Spleen (tissue), 13 donors: ENCODE measurements at places on chromosomes 4 and X. TPM values are rescaled to one million over a fixed set of nuclear protein-coding genes. Genes with fewer than 3 reads are reported as not detected.

DNA sequence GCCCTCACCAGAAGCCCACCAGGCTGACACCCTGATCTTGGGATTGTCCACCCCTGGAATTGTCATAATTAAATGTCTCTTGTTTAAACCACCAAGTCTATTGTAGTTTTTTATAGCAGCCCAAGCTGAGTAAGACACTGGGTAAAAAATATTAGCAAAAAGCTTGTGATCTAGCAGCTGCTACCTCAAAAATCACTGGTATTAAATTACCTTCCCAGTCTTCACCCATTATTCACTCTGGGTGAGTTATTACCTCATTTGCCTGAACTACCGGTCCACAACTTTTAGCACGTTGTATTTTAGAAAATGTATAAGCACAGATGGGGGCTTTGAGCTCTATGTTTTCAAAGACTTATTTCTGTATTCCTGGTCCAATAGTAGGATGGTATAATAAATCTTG is 12.0 kb upstream of the TRIM61 start:
- DNase-seq = no peak

DNA sequence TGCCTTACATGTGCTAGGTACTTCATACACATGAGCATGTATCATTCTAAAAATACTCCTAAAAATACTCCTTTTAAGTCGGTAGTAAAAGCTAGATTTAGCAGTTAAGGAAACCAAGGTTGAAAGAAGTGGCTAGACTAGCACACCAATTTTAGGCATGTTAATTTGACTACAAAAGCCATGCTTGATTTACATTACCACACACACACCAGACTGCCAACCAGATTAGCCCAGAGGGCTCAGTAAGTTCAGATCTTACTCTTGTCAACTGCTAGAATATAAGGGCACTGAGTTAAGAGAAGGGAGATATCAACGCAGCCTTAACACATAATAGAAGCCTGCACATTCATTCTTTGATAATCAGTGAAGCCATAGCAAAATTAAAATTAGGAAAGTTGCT is 117.9 kb downstream of the MID1IP1 start:
- no peak for DNase-seq

DNA sequence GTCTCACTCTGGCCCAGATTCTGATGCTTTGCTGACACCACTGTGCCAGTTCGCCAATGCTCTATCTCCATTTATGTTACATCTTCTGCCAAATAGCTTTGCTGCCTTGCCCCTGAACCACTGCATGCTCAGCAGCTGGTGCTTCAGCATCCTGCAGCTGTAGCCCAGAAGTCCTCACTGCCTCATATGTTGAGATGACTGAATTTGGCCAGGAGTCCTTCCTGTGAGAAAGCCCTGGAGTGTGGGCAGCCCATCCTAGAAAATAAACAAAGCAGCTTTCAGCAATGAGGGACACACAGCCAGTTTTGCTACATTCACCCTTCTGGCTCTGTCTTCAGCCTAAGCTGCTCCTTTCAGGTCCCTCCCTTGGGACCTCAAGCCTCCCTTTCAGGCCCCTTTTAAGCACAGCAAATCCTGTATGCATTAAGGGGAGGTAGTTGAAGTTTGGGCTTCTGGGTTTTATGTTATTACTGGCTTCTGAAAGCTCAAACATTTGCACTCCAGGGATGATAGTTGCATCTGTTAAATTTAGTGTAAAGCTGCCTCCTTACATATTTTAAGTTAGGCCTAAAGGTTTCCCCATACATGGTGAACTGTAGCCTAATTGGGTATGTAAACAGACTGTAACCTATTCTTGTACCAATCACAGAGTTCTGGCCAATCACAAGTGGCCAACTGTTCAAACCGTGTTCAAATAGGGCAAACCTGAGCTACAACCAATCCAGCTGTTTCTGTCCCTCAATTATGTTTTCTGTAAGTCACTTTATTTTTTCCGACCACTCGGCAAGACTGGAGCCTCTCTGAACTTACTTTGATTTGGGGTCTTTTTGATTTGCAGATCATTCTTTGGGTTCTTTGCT is 2.1 kb upstream of the TMEM165 start:
- DNase-seq = no peak

DNA sequence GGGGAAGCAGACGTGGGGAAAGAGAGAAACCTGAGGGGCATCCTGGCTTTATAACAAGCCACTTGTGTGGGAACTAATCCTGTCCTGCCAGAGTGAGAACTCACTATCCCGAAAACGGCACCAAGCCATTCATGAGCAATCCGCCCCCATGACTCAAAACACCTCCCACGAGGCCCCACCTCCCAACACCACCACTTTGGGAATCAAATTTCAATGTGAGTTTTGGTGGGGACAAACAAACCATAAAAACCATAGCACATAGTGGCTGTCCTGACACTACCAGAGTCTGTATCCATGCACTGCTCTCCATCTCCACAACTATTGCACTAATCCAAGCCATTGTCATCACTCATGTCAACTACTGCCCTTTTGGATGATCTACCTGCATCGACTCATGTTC is 28.5 kb upstream of the SEPTIN6 start:
- DNase-seq = no peak

The PDZD4 gene
- total RNA-seq = 10.9 TPM

The DCLK2 gene
- total RNA-seq = 5.0 TPM

The DMRTC1 gene
- not detected for total RNA-seq

The PDGFC gene
- total RNA-seq = 24.7 TPM

The TMPRSS11D gene
- not detected for total RNA-seq

The MAGEB4 gene
- not detected for total RNA-seq

The TSPAN7 gene
- total RNA-seq = 97.3 TPM
